ENCODE measurements at places on chromosomes 11 and 22.

DNA sequence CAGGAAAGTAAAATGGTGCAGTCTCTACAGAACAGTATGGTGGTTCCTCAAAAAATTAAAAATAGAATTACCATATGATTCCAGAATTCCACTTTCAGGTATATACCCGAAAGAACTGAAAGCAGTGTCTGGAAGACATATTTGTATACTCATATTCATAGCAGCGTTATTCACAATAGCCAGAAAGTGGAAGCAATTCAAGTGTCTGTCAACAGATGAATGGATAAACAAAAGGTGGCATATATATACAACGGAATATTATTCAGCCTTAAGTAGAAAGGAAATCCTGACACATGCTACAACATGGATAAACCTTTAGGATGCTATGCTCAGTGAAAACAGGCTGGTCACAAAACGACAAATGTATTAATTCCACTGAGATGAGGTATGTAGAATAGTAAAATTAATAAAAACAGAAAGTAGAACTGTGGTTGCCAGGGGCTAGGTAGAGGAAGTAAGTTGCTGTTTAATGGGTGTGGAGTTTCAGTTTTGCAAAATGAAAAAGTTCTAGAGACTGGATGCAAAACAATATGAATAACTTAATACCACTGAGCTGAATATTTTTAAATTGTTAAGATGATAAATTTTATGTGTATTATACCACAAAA, 14.5 kb downstream of the SAA1 start:
- no peak for DNase-seq

GRCh38 chr11:63490551-63491239, at the start of gene PLAAT5:
TSS of gene PLAAT5 (minus strand) at chr11:63491167. CDS start at chr11:63491034, 133 bp downstream.
- no peak for DNase-seq

- DNase-seq: no peak
Measured at GRCh38 chr22:43009444-43009843, 5.5 kb downstream of the PACSIN2 start.

DNA sequence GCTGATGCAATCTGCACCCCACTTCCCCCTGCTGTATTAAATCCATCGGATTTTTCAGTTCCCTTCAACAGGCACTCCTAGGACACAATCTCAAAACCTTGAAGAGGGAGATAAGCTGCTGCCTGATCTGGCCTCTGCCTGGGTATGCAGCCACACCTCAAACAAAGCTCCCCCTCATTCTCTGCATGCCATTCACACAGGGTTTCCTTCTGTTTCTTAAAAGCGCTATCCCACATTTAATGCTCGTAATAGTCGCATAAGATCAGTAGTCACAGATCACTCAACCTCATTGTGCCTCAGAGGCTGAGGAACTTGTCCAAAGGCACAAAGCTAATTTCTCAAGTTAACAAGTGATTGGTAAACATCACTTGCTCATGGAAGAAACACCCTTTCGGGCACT, 34.0 kb downstream of the UQCR10 start:
- DNase-seq: no peak

- DNase-seq: no peak
Measured at GRCh38 chr22:39325392-39325932, 6.0 kb upstream of the RPL3 start.

DNA sequence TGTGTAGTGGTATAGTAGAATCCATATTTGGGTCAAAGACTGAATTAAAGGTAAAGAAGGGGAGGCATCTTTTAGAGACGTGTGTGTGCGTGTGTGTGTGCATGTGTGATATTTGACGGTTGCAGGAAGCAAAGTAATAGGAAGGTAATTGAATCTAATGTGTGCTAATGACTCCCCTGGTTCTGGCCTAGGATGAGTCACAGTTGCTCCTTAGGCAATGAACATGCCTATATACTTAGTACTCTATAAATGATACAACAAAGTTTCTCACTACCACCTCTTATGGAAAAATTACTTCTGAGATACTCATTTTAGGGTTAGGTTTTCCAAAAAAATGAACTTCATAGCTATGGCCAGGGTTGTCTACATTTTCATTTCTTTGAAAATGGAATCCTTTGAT, 409.6 kb downstream of the GUCY1A2 start:
- DNase-seq: no peak

DNA sequence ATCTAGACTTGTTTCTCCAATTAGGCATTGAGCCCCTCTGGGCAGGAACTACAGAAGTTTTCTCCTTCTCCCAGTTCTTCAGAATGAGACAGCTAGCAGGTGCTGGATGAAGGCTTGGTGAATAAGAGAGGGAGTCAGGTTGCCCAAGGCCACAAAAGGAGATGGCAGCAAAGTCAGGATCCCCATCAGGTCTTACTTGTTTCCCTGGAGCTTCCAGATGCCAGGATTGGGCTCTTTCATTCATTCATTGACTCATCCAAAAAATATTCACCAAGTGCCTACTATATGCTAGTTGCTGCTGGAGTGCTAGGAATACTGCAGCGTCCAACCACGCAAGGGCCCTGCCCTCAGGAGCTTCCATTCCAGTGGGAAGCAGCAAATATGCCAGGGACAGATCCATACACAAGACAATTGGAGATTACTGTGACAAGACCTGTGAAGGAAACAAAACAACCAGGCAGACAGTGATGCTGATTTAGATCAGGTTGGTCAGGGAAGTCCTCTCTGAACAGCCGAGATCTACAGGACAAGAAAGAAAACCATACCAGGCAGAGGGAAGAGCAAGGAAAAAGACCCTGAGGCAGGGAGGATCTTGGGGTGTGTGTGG, 24.6 kb upstream of the LMO1 start:
- no peak for DNase-seq

DNA sequence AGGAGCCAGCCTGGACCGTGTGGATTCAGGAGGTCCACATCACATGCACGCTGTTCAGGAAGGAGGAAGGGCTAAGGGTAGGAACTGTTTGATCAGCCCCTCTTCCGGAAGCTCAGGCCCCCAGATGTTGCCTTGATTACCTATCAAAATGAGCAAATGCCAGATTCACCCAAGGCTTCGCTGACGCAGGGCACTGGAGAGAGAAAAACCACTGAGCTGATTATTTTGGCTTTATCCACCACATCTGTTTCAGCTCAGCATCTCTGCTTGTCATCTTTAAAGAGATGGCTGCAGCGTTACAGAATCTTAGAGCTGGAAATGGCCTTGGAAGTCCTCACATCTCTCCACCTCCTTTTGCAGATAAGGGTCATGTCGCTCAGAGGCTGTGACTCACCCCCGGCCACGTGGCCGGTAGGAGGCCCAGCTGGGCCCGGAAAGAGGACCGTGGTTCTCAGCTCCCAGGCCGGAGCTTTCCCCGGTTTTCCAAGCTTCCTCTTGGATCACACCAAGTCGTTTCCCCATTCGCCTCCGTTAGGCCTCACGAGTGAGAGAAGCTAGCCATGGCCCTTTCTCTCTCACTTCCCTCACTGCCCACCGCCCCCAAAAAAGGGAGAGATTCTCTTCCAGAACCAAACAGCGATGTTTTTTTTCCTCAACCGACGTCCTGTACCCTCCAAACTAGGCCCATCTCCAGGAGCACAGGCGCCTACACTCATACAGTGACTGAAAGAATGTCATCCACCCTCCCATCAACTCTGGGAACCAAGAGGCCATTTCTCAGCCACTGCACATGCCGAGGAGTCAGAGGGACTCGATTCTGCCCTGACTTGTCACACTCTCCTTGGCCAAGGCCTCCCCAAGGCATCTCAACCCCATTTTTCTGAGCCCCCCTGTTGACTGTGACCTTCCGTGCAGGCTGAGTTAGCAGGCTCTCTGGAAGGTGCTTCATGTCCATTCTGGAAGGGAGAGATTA, 37.6 kb downstream of the LIF start:
- DNase-seq: no peak
